ENCODE measurements at places on chromosomes 5 and 9. TPM values are rescaled to one million over a fixed set of nuclear protein-coding genes. Genes with fewer than 3 reads are reported as not detected.

LHFPL2 gene
- 0.21 TPM for total RNA-seq

OLFM1 gene
- total RNA-seq: not detected

ZER1 gene
- total RNA-seq: 17.1 TPM

FRMD3 gene
- 0.46 TPM for total RNA-seq

FGF18 gene
- not detected for total RNA-seq

CER1 gene
- not detected for total RNA-seq

RASEF gene
- not detected for total RNA-seq

IFNB1 gene
- total RNA-seq: 2.2 TPM

DMRT3 gene
- not detected for total RNA-seq

TAF11L4 gene
- total RNA-seq: not detected

CCNO gene
- total RNA-seq: not detected

FAXDC2 gene
- not detected for total RNA-seq

NMUR2 gene
- not detected for total RNA-seq

MRPS30 gene
- 59.7 TPM for total RNA-seq

RNF183 gene
- 0.64 TPM for total RNA-seq

SH3GL2 gene
- total RNA-seq: not detected

KCNN2 gene
- not detected for total RNA-seq

FGF10 gene
- total RNA-seq: not detected

TAF1L gene
- 0.02 TPM for total RNA-seq

FYB1 gene
- total RNA-seq: 171 TPM

FTMT gene
- total RNA-seq: not detected

LCN6 gene
- total RNA-seq: not detected

XRCC4 gene
- 13.7 TPM for total RNA-seq

OR1J2 gene
- total RNA-seq: not detected

DNAI1 gene
- not detected for total RNA-seq

EGFLAM gene
- not detected for total RNA-seq

BARHL1 gene
- not detected for total RNA-seq

SYK gene
- total RNA-seq: 0.11 TPM

TICAM2 gene
- total RNA-seq: 0.87 TPM

ARL14EPL gene
- total RNA-seq: not detected

RANBP17 gene
- not detected for total RNA-seq

ARHGEF39 gene
- total RNA-seq: 19.1 TPM

NRG2 gene
- total RNA-seq: 0.11 TPM

IL3 gene
- total RNA-seq: 11.6 TPM

C5orf52 gene
- total RNA-seq: not detected
